Stimulated activated CD8-positive, alpha-beta memory T cell treated with anti-CD3 and anti-CD28 coated beads, Interleukin-4, amount 100 ng/mL, for 1 hour (primary cell): ENCODE measurements at places on chromosomes 7 and 10.

- DNase-seq: no peak
These were observed 368.4 kb upstream of the ZMIZ1 start for GRCh38 chr10:78700413-78700812.

DNA sequence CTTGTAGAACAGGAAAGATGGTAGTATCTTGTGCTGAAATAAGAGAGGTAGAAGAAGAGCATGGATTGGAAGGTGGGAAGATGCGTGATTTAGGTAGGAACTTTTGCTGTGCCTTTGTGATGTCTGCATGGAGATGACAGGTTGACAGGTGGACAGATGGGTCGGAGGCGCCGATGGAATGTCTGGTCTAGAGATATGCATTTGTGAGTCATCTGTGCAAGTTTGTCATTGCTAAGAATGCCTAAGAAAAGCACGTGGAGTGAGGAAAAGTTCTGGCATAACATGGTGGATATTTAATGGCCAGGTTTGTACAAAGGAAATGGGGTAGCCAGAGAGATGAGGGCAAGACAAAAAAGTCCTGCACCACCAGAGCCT is 76.0 kb upstream of the ARMC3 start:
- no peak for DNase-seq

DNA sequence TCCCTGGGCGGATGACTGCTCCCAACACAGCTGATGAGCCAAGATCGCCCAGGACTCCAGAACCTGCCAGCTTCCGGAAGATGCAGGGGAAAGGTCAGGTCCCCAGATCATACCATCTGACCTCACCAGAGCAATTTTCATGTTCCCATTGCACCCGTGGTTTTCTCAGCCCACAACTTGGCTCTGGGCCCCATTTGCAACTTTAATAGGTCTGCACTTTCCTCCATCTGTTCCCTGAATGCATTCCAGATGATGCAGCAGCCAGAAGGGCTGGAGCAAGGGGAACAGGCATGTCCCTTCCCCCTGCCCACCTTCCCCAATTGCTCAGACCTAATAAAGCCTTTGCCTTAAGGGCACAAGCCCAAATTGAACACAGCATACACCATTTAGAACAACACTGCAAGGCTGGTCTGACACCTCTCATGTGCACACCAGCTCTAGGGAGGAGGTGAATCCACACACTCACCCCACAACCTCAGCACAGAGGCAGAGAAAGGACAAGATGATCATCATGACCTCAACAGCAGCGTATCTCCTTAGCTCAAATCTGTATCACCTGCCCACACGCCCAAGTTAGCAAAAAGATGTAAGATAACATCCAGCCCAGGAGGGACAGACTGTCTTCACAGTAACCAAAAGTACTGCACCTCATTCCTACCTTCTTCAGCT is 87.5 kb downstream of the PLXNA4 start:
- no peak for DNase-seq

DNA sequence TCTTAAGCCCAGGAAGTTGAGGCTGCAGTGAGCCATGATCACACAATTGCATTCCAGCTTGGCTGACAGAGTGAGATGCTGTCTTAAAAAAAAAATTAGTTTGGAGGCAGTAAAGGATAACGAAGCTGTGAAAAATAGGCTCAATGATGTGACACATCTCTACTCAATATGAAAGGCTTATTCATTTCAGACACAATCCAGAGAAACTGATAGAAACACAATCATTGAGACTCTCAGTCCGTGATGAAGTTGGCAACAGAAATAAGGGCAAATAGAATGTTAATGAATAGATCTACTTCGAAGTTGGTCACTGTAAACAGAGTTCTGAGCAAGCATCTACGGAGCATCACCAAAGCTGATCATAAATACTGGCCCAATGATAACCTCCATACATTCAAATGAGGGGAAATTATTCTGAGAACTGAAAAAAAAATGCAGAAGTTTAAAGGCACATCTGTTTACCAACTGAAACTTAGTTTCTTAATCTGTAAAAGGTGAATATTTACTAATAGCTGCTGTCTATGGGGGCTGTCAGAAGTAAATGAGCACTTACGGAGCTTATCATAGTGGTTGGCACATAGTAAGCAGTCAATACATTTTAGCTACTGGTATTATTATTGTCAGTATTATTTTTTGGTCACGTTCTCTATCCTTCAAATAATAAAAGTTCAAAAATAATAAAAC is 70.4 kb downstream of the AKR1B1 start:
- DNase-seq: no peak

DNA sequence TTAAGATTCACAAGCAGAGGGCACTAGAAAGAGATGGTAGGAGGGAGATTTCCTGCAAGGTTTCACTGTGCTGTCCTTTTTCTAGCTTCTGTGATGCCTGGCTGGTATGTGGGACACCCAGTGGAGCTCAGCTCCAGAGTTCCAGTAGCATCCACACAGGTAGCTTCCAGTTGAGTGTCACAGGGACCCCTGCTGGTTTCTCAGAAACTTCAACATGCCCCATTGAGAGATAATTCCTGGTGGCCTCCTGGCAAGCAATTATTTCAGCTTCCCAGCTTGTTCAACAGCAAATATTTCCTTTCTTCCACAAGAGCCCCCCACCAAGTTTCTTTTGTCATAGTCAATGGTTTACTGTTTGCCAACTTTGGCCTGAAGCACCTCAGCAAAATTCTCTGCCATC is 858.7 kb downstream of the REEP3 start:
- DNase-seq: no peak

- DNase-seq: no peak
These were observed 83.6 kb downstream of the RNF216 start for GRCh38 chr7:5697754-5698424.

DNA sequence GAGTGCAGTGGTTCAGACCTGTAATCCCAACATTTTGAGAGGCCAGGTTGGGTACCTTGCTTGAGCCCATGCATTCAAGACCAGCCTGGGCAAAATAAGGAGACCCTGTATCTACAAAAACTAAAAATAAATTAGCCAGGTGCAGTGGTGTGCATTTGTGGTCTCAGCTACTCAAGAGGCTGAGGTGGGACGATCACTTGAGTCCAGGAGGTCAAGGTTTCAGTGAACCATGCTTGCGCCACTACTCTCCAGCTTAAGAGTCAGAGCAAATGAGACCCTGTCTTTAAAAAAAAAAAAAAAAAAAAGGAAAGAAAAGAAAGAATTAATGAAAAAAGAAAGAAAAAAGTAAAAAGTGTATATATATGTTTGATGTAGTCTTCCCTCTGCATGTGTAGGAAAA is 24.7 kb downstream of the MICU1 start:
- no peak for DNase-seq

DNA sequence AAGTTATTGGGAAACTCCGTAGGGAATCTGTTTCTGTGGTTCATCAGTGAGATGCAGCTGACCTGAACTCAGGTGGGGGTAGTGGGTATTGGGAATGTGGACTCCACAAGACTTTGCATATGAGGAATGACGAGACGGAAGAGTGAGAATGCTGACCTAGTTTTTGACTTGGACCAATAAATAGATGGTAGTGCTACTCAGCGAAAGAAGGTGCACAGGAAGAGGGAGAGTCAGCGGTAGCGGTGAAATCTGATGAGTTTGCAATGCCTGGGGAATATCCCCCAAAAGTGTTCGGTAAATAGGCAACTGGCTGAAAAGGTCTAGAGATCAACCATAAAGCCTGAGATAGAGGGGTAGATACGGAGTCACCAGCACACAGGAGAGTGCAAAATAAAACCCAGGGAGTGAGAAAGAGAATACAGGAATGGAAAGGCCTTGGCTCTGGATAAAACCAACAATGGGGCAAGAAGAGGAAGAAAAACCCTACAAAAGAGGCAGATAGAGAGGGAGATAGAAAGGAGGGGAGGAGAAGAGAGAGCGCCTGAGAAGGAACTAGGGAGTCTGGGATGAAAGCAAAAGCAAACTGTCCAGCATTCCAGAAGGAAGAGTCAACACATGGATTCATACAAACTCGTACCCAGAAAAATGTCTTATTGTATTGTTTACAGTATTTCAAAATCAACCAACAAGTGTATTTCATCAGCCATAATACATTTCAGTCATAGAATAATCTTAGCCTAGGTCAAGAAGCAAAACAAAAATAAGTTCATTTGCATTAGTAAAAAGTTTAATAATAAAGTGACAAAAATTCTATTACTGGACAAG is 5.4 kb downstream of the ARHGAP21 start:
- DNase-seq: no peak

DNA sequence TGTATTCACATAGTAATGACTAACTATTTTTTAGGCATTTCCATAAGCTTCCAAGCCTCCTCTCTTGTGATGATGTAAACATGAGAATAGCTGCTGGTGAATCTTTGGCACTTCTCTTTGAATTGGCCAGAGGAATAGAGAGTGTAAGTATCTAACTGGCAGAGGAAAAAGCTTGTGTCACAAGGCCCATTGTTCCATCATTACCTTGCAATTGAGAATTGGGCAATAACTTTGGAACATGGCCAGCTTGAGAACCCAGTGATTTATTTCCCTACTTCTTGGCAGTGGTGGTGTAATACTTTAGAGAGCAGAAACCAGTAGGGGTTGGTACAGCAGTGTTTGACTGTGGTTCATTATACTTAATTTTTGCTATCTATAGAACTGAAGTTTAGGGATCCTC is 12.0 kb downstream of the IFRD1 start:
- no peak for DNase-seq

GRCh38 chr7:91352091-91352490 is 87.9 kb downstream of the FZD1 start:
- DNase-seq: no peak

DNA sequence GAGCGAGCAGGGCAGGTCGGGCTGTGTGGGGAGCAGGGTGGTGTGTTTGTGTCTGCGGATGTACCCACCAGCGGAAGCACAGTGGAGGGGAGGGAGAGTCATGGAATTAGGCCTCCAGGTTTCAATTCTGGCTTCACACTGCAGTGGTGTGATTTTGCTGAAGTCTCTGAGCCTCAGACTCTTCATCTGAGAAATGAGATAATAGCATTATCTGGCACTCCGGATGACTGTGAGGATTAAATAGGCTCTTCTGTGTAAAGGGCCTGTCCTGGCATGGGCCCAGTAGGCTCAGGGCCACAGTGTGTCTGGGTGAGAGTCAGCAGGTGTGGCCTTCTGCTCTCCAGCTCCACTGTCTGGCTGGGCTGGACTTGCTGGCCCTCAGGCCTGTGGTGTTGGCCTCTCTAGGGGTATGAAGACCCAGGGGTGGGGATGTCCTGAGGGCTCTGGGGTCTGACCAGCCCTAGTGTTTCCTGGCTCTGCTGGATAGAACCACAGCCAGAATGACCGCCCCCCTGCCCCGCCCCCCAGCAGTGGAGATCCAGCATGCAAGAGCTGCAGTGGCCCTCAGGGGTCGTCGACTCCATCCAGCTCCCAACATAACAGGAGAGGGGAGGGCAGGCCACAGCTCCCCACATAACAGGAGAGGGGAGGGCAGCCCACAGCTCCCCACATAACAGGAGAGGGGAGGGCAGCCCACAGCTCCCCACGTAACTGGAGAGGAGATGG is 178.6 kb downstream of the RPS24 start:
- no peak for DNase-seq

DNA sequence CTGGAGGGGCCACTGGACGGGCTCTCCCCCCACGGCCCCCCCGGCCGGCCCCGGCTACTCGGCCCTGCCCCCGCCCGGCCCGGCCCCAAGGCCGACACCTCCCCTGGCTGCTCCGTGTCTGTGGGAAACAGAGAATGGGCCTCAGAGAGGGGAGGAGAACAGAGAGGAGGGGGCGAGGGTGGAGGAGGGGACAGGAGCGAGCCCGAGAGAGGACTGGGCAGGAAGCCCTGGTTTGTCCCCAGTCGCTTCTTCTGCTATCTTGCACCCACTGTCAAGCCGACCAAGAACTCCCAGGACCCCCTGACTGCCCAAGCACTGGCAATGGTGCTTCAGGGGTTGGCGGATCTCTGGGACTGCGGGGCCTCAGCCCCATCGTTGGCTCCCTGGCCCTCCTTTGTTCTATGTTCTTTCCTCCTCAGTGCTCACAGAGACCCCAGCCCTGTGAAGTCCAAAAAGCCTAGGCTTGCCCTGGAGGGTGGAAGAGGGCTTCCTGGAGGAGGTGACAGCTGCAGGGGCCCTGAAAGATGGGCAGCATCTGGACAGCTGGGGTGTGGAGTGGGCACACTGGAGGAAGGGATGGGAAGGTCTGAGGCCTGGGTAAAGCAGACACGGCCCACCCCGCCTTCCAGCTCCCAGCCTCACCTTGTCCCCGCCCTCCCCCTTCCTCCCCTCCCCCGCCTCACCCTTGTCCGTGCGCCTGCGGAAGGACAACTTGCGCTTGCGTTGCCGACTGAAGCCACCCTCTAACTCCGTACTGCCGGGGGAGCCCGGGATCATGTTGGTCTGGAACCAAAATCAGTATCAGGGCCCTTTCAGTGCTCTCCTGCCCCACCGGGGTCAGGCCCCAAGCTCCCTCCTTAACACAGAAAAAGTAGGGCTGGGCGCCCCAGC is 30.1 kb downstream of the KCNH2 start:
- DNase-seq: no peak

GRCh38 chr7:142355328-142355727 is 97.5 kb upstream of the PRSS58 start:
- no peak for DNase-seq

DNA sequence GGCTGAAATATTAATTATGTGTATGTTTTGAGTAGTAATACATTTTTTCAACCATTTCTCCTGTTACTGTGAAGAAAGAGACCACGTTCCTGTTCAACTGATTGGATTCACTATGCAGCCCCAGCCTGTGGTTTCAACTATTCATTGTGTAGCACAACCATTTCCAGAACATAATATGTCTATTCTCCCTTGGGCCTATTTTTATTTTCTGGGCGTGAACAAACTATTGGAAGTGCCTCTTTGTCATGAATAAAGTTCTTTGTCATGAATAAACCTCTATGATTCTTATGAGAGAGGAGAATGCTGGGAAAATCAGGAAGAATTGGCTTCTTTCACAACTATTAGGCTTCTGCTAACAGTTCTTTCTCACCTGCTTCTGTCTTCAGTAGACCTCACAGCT is 152.4 kb downstream of the GNAT3 start:
- no peak for DNase-seq

DNA sequence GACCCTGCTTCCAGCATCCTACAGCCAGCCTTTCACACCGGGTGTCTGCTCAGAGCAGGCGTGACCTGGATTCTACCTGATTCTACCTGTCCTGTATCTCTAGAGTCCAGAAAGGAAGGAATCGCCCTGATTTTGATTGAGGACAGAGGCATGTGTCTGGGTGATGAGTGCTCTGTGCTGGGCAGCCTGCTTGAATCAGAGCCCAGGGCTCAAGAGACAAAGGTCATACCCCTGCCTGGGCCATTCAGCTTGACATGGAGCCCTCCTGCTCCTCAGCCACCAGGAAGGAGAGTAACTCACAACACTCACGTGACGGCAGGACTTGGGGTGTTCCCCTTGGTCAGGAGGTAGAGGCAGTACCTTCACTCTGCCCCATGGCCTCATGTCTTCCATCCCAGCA is 11.2 kb downstream of the GAD2 start:
- DNase-seq: no peak

DNA sequence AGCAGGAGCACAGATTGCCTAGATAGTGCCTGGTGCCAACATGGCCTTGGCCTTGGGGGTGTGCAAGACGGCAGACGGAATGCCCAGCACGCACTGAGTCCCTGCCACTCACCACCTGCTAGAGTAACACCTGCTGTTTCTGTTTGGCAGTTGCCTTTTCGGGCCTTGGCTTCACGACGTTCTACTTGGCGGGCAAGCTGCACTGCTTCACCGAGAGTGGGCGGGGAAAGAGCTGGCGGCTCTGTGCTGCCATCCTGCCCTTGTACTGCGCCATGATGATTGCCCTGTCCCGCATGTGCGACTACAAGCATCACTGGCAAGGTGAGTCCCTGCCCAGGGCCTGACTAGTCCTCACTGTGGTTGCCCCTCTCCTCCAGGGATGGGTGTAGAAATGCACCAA is 118.0 kb downstream of the PLPP4 start:
- no peak for DNase-seq
